ENCODE measurements at places on chromosomes 2 and 18.

DNA sequence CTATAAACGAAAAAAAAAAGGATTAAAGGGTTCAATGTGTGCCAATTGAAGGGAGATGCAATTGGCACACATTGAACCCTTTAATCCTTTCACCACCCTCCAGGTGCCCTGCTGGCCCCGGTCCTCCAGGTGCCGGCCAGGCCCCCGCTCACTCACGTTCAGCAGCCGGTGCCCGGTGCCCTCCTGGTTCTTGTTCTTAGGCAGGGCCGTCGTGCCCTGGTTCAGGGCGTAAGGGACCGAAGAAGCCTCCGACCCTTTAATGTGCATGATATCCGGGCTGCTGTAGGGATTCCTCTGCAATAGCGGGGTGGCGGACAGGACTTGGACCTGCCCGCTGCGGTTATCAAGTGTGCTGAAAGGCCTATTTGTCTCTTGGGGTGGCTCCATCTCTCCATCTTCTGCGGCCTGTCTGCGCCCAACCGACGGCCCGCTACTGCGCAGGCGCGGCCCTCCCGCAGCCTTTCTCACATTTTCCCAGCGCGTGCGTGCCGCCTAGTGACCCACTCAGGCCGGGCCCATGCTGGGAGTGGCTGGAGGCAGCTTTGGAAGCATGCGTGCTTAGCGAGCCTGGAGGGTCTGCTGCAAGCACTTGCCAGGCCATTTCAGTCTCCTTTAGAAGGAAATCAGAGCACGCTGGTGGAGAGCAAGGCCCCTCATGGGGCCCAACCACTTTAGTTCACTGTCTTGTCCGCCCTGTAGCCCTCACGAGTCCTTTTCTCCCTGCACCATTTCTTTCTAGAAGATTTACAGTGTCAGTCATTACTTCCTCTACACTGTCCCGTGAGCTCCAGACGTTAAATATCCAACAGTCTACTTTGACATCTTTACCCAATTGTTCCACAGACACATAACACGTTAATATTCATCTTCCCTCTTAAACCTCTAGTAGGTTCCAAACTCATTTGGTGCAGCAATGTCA, 24.3 kb downstream of the TMEM237 start:
- no peak for DNase-seq

- DNase-seq, result no peak
Measured at GRCh38 chr2:197158591-197159550, 151.7 kb downstream of the ANKRD44 start.

GRCh38 chr2:129849559-129850160, 129.8 kb upstream of the RAB6C start:
- DNase-seq, result no peak

DNA sequence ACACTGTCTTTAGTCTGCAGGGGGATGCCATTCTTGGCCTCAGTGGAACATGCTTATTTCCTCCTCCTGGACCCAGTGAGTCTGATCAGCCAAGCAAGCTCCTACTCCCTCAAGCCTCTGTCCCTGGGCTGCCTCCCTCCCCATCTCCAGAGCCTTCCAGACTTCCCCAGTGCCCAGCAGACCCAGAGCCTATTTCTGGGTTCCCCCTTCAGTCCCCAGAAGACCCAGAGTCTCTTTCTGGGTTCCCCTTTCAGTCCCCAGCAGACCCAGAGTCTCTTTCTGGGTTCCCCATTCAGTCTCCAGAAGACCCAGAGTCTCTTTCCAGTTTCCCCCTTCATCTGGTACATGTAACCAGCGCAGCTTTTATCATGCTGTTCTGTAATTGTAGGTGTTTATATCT, 17.0 kb upstream of the PKDCC start:
- DNase-seq, result no peak

DNA sequence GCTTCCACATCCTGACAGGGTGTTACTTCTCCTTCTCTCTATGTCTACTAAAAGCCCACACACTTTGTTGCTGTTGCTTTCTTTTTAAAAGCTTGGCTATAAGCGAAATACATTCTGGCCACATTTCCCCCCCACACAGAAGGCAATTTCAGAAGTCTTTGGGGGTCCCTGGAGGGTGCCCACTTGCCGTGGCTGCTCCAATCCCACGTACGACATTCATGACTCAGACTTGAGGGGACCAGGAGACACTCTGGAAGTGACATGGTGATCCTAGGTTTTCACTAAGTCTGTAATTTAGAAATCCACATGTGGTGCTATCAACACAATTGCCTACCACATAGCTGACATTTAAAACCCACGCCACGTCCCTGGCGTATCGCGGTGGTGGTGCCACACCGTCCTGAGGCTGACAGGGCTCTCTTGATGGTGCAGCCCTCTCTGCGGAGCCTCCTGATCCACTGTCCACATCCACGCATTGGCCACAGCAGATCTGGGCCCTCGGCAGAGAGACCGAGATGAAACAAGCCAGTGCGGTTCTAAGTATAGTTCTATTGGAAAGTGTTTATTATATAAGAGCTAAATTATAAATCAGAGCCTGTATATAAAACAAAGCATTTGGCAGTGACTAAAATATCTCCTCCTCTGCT, 42.4 kb downstream of the CYP27C1 start:
- no peak for DNase-seq

DNA sequence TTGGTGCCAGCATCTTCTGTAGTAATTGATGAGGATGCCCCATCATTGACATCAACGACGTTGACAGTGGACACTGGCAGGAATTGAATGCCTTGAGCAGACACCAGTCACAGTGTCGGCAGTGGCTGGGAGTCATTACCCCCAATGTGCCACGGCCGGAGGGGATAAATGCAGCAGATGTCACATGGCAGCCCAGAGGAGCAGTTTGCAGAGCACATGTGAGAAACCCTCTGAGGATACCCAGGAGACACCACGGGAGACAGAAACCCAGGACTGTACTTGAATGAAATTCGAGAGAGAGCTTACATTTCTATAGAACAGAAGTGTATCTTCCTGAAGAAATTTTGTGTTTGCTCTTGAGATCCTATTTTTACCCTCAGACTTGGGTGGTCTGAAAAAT, 409.1 kb upstream of the TNP1 start:
- no peak for DNase-seq

- no peak for DNase-seq
Measured at GRCh38 chr2:44906972-44907371, 34.5 kb upstream of the SIX3 start.

DNA sequence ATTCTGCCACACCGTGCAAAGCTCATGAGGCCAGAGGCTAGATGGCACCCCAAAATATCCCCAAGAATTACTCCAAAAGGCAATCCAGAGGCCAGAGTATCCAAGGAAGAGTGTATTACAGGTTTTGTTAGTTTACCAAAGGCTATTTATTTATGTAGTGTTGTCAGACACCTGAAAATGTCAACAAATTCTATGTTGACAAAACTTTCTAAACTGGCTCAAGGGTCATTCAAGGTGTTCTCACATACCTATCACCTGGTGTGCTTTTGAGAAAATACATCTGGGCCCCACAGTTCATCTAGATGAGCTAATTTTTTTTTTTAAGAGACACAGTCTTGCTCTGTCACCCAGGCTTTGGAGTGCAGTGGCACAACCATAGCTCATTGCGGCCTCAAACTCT, 12.4 kb upstream of the DTNB start:
- no peak for DNase-seq

- DNase-seq, result no peak
Measured at GRCh38 chr2:119112770-119113488, 45.6 kb downstream of the C1QL2 start.

GRCh38 chr2:68756178-68756577, 21.6 kb downstream of the ARHGAP25 start:
- DNase-seq, result peak; percentile 1

- DNase-seq, result no peak
Measured at GRCh38 chr2:15812187-15812780, 128.1 kb upstream of the MYCN start.

DNA sequence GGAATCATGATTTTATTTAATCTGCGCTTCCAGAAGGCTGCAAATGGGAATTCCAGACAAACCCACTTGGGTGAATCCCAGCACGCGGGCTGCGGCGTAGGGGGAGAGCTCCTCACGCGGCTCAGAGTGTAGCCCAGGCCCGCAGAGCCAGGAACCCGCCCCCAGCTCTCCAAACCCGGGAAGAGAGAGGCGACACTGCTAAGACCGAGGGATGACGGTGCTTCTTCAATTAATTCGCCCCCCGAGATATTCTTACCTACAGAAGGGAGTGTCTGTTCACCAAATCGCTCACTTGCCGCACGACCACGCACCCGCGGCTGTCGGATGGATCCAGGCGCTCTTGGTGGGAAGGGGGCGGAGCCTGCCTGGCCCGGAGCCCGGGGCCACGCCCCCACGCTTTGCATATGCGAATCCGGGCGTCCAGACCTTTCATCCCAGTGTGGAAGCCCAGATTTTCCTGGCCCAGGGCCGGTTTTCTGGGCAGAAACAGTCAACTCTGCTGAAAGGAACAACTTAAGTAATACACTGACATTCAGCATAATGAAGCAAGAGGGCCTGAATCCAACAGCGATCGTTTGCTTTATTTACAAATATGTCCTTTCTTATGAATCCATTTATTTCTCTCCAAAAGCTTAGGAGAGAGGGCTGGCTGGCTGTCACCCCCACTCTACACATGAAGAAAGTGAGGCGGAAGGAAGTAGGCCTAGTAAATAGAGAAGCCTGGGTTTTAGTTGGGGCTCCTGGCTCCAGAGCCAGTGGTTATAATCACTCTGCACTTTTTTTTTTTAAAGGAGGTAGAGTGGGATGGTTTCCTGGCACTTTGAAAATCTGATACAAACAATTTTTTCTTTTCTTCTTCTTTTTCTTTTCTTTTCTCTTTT, at the start of gene SLC19A3:
Gene SLC19A3, minus strand, starts transcription at position 342 of the 881 bp plus-strand sequence. CDS start 15,710 bp downstream, outside the sequence.
- DNase-seq, result no peak

DNA sequence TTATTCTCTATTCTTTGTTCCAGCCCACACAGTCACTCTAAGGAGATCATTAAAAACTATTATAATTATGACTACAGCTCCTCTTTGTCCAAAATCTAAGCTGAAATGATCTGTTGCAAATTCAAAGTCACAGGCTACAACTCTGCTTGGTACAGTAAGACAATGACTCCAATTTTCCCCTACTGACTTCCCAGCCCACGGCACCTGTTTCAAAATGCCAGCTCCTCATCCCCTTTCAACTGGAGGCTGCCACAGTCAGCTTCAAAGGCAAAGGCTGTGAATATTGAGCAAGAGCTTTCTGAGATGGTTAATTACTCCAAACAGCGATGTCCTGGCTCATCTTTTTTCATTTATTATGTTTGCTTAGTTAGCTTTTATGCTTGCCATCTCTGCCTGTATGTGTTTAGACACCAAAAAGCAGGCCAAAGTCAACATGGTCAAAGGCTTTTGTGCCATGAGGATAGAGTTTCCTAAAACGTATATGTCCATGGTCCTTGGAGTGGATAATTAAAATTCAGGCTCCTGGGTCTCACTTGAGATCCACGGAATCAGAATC, 141.1 kb downstream of the DOCK10 start:
- DNase-seq, result no peak

DNA sequence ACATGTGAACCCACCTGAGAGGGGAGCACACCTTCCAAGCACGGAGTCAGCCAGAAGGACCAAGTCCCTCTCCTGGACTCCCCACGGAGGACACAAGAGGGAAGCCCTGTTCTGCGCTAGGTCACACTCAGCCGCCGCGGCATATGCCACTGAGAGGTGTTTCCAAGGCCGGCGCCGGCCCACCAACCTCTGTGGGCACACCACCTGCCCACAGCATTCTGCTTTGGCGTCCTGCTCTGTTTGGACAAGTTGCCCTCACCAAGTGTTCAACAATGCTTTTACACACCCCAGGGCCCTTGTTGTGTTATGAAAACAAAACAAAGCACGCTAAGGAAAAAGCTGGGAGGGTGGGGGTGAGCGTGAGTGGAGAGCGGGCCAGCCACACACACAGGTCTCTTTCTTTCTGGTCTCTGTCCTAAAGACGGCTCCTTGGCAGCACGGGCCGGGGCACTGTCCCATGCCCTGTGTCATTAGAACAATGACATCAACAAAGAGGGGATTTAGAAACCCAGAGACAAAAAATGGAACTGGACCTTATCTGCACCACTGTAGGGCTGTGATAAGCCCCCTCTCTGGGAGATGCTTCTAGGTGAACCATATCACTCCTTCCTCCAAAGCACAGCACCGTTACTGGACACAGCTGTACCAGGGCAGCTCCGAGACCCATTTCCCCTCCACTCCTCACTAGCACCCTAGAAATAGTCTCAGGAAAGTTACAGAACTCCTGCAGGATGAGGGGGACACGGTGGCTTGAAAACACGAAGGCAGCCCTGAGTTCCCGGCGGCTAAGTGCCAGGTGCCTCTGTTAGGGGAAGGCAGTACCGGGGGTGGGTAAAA, 17.0 kb downstream of the SMAD7 start:
- DNase-seq, result no peak

DNA sequence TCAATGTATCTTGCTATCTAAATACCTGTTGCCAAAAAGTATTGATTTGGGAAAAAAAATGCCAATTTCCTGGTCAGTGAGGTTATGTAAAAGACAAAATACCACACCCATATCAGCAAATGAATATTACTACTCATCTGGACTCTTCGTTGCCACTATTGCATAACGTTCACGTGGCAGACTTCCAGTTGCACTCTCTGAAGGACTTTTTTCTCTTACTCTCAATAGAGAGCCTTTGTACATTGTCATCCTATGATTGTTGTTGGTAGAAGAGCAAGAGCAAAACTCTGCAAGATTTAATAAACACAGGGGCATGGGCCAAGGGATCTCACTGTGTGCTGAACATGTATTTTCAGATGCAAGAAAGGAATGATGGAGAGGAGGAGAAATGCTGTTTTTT, 689.8 kb downstream of the MBD2 start:
- no peak for DNase-seq

GRCh38 chr2:83191316-83191715, 1267.8 kb downstream of the SUCLG1 start:
- no peak for DNase-seq

DNA sequence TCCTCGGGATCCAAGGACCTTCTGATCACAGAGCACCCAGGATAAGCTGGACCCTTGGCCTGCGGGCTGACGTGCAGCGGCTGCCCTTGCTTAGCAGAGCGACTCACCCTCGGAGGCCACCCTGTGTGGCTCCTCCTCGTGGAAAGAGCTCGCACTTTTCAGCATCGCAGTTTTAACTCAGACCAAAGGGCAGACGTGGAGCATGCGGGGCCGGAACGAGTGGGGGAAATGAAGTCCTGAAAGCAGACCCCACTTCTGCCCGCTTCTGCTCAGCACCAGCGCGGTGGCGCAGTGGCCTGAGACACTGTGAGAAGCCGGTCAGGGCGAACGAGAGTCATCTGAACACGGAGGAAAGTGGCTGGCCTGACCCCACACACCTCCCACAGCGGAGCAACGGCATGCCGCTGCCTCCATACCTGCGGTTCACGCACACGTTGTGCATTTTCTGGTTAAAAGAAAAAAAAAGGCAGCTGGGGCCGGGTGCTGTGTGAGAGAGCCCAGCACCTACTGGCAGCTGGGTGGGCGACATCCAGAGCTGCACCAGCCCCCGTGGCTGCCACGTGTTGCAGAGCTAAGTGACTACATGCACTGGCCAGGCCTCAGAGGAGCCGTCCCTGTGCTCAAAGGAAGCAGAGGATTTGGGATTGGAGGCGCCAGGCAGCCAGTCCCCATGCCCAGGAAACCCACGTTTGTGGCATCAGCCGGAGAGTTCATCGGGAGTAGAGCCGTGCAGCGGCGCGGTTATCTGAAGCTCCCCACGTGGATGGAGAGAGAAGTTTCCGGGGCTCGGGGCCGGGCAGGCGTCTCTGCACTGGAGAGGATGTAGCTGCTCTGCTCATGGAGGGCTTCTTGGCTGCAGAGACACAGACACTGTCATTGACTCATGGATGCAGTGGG, 89.7 kb downstream of the USP40 start:
- no peak for DNase-seq

- DNase-seq, result no peak
Measured at GRCh38 chr2:151350579-151351195, 6.7 kb upstream of the TNFAIP6 start.

GRCh38 chr2:56671973-56672569, 488.3 kb downstream of the CCDC85A start:
- no peak for DNase-seq

All from stimulated activated CD4-positive, alpha-beta T cell treated with anti-CD3 and anti-CD28 coated beads, Interleukin-4, amount 100 ng/mL, for 24 hours (primary cell).